ENCODE measurements at places on chromosomes 2 and 18.

- no peak for DNase-seq
Observed at GRCh38 chr2:48391616-48392015, 138.3 kb upstream of the STON1 start.

GRCh38 chr2:112483042-112483473 is 1.1 kb downstream of the TTL start:
- no peak for DNase-seq

- DNase-seq, result no peak
Observed at GRCh38 chr2:233848276-233848675, 6.1 kb downstream of the HJURP start.

DNA sequence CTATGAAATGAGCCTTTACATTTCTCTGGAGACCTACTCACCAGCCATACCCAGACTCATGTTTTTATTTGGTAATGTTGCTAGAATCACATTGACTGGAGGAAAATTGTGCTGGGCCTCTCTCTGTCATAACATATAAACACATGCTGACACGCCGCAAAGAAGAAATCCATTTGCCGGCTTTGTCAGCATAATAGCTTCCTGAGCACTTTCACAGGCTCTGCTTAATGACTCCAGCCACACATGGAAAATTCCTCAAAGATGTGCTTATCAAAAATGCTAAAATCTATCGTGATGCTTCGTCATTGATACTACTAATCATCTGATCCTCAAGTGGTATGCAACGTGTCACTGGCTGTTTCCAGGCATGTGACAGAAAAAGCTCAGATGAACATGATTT is 63.1 kb downstream of the RND3 start:
- DNase-seq, result no peak

- no peak for DNase-seq
Observed at GRCh38 chr2:33502025-33502424, 25.6 kb downstream of the RASGRP3 start.

DNA sequence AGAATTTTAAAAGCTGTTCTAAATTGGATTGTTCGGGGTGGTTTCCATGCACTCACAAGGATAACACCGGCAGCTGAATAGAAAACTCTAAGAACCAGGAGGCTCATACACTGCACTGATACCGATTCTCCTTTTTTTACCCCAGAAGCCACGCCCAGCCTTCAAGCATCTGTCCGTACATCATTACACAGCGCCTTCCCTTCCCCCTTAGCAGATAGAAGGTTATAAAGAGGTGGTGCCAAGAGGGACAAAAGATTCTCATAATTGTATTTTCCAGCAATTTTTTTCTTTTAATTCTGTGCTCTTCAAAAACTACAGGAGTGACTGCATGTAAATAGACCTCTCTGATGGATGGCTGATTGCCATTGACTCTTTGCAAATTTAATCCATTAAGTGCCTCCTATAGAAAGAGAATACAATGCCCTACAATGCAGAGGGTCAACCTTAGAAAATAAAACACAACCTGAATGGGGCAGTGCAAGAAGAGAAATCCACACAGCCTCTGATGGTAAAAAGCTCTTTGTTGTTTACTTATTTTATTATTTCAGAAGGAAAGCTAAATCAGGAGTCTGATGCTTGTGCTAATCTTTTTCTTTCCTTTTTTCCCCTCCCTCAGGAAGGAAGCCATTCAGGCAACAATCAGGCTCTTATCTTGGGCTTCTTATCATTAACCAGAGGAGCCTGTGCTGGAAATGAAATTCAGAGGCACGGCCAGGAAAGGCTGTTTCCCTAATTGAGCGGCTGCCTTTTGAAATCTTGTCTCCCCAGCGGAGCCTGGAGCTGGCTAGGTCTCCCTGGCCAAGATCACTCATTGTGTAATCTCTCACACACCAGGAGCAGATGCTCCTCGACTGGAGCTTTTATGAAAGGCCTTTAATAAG is 198.9 kb upstream of the NABP1 start:
- DNase-seq, result no peak

- no peak for DNase-seq
Observed at GRCh38 chr2:214631406-214631805, 178.1 kb downstream of the BARD1 start.

DNA sequence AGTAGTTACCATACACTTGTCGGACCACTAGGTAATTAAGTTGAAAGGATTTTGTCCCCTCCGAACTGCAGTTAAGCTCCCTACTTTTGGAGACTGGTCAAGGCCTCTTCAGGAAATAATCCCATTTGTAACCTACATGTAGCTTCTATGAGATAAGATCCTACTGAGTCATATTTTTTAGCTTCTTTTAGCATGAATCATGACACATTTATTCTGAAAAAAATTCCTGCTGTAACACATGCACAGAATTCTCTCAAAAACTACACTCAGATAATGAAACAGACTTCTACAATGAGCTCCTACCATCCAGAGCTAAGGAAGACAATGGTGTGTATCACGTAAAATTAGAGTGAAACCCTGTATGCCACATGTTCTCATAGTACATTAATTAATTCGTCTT is 100.7 kb upstream of the CCDC195 start:
- no peak for DNase-seq

DNA sequence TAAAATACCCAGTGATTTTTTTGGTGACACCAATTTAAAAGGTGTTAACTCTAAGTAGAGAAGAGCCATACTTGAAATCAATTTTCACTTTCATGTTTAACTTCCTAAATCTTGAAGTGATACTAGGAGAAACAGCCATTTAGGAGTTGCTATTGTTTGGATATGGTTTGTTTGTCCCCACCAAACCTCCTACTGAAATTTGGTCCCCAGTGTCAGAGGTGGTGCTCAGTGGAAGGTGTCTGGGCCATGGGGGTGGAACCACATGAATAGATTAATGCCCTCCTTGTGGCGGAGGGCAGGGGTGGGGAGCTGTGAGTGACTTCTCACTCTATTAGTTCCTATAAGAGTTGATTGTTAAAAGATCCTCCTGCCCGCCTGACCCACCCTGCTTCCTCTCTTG is 377.9 kb downstream of the DLGAP1 start:
- no peak for DNase-seq

DNA sequence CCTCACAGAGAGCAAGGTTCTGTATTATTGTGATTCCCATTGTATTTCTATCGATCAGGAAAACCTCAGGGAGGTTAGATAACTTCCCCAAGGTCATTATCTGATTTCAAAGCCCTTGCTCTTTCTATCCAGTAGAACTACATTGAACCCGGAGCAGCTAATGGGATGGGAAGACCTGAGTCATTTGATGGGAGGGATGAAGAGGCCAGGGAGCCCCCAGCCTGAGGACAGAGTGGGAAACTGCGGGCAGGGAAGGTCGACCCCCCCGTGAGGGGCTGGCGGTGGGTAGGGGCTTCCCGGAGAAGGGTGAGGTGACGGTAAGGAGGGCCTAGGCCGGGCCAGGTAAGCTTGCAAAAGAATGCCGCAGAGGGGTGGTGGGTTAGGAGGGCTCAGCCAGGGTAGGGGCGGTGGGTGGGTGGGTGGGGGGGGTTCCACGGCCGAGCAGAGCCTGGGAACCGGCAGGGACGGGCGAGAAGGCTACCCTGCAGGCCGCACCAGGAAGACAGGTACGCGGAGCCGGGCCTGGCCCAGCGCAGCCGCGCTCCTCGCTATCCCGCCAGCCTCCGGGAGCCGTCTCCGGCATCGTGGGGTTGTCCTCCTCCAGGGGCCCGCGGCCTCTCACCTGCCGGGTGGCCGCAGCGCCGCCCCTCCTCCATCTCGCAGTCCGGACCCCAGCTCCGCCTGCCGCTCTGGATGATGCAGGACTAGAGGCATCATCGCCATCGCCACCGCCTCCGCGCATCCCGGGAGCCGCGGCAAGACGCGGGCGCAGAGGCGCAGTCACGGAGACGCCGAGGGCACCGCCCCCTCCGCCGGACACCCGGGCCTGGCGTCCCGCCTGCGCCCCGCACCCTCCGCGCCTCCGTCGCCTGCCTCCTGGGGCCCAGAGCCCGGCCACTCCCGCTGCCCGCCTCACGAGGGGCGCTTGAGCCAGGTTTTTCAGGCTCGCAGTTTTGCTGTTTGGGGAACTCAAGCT is at the start of gene GPR75:
TSS of gene GPR75 (minus strand) at position 762 of the 976 bp plus-strand sequence. CDS start 5,211 bp downstream, outside the sequence.
- no peak for DNase-seq

DNA sequence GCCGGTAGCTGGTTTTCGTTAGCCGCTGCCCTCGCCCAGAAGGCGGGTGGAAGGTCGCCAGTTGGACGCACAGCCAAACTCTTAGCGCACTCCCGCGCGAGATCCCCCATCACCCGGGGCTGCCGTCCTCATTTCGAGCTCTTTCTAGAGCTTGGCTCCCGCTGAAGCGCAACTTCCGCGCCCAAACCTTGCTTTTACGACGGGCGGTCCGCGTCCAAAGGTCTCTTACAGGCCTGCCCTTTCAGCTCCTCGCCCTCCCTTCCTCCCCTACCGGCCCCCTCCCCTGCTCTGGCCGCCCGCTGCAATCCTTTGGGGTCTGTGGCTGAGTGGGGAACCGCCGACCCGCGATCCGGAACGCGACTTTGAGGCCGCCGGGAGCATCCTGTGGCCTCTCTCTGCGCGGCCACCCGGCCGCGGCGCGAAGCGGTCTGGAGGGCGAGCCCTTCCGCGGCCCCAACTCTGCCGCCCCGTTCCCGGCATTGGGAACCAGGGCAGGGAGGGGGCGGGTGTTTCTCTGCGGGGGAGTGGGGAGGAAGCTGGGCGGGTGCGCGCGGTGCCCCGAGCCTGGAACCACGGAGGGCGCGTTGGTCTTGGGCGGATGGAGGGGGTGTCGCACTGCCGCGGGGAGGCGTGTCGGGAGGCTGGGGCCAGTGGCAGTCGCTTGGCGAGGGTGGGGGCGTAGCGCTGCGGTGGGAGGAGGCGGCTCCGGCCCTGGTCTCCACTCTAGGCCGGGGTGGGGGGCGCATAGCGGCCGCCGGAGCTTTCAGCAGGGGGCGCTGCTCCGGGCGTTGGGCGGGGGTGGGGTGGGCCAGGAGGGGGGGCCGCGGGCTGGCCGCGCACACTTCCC is at the start of gene GDF7:
TSS of gene GDF7 (plus strand) at position 841 of the 847 bp plus-strand sequence. CDS start 96 bp downstream, outside the sequence.
- no peak for DNase-seq

GRCh38 chr2:198591586-198591985 is 787.2 kb downstream of the PLCL1 start:
- no peak for DNase-seq
